Fibroblast of skin of back (primary cell): ENCODE measurements at places on chromosomes 7 and 10.

DNA sequence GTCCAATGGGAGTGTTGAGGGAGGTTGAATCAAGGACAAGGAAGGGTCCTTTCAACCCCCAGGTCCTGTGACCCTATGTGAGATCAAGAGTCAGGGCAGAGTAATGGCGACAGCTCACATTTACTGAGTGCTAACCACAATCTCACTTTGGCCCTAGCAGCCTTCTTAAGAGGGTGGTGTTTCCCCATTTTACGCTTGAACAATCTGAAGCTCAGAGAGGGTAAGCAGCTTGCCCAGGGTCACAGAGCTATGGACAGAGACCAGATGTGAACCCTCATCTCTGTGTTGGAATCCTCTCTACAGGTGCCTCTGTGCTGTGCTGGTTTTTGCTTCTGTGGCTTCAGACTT is 102.0 kb downstream of the GRK5 start:
- no peak for DNase-seq

DNA sequence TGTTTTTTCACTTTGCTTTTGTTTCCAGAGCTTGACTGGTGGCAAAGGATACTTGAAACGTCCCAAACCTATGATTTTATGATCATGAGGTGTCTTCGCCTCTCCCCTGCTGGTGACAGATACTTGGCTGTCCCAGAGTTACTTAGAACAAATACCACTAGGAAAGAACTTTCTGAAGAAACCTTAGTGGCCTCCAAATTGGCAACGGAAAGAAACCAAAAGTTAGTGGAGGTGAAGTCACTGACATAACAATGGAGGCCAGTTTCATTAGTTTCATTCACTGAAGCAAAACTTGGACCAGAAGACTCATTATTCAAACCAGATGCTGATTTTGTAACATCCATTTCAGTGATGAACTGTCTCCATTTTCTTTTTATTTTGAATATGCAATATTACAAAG is 68.6 kb downstream of the JAZF1 start:
- DNase-seq = no peak

- DNase-seq = peak; percentile 71
Observed at GRCh38 chr10:72564596-72564995, 61.3 kb downstream of the MICU1 start.

DNA sequence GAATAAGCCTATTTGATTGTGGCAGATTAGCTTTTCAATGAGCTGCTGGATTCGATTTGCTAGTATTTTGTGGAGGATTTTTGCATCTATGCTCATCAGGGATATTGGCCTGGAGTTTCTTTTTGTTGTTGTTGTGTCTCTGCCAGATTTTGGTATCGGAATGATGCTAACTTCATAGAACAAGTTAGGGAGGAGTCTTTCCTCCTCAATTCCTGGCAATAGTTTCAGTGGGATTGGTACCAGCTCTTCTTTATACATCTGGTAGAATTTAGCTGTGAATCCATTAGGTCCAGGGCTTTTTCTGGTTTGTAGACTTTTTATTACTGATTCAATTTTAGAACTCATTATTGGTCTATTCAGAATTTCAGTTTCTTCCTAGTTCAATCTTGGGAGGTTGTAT is 43.4 kb upstream of the KLF14 start:
- DNase-seq = no peak

DNA sequence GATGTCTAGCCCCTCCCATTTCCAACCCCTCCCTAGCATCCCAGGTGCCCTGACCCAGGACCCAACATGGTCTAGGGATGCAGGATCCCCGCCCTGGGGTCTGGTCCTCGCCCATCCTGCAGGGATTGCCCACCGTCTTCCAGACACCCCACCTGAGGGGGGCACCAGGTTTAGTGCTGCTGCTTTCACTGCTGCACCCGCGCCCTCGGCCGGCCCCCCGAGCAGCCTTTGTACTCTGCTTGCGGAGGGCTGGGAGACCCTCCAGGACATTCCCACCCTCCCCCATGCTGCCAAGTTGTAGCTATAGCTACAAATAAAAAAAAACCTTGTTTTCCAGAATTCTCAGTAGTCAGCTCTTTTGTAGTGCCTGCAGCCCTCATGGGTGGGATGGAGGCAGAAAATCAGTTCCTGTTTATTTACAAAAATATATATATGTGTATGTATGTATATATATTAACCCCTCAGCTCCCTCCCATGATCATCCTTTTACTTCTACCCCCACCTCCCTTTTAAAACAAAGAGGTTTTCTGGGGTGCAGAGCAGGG is 9.7 kb downstream of the ZYX start:
- no peak for DNase-seq

DNA sequence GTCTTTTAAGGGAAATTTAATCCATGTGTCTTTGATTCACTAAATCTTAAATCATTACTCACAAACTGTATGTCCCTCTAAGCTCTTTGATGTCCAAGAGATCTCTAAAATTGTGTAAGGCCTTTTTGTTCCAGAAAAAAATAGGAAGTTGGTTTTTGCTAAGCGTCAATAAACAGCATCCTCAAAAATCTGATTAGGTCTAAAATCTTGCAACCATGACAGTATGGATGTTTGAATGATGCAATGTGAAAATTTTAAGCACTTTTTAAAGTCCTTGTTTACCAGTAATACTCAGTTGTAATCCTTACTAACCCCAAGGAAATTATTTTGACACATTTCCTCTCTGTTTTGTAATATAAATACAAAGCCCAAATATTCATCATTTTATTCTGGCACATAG is 6.8 kb downstream of the MET start:
- no peak for DNase-seq

GRCh38 chr7:157851501-157852067 is 514.8 kb downstream of the DNAJB6 start:
- peak; percentile 5 for DNase-seq

- DNase-seq = peak; percentile 31
Observed at GRCh38 chr10:16809074-16809718, 8.0 kb downstream of the RSU1 start.

DNA sequence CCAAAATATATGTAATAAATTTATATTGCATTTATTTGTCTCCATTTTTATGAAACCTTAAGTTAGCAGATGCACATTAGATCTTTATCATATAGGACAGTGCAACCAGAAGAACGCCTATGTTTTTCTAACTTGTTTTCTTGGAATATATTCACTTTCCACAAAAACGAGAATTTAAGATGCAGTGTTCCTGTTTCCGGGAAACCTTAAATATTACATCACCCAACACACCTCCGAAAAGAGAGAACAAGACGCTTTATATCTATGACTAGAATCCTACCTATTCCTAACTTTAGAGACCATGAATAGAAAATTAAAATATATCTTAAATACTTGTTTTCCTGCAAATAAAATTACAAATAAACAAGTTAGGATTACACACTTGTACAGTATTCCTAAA is 1.9 kb downstream of the EZH2 start:
- no peak for DNase-seq

DNA sequence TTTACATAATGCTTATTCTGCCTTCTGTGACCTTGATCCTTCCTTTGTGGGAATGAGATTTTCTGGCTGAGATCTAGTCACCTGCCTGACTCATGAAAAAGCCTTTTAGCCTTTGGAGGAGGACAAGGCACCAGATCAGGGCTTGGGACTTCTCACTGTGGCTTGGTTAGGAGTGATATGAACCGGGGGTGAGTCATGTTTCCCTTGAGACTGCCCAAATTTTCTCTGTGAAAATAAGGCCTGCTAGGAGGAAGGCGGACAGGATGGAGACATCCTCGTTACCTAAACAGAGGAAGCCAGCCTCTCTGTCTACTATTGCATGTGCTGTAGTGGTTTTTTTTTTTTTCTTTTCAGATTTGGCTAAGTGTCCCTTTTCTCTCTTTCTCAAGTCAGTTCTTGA is 57.8 kb downstream of the EVX1 start:
- no peak for DNase-seq

- DNase-seq = no peak
Observed at GRCh38 chr7:128120116-128120515, 88.9 kb upstream of the LRRC4 start.

DNA sequence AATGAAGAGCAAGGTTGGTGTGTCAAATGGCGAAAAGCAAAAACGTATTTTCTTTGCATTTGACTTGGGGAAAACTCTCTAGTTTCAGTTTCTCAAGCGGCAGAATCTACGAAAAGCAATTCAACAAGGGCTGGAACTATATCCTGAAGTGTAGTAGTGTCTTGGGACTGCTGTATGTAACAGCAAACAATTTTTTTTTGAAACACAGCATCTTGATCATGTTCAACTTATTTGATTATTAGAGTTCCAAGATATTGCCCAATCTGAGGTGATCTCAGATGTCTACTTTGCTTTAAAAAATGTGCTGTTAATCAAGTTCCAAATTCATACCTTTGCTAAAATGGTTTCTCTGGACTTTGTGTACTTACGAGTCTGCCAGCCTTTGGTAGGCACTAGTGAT is 120.6 kb downstream of the ZWINT start:
- no peak for DNase-seq

DNA sequence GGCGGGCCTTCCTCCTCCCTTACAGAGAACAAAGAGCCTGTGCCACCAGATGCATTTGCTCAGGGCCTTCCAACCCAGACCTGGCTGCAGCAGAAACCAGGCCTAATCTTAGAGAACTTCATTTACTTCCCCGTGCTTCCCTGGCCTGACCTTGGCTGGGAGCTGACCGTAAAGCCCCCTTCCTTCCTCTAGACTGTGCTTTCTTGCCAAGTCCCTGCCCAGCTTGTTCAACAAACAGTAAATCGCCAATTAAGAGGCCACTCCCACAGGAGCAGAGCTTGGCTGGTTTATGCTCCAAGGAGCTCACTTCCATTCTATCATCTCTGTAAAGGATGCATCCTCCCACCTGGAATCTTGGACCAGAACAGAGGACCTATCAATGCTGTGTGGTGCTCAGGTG is 110.9 kb downstream of the COL13A1 start:
- DNase-seq = no peak

- DNase-seq = no peak
Observed at GRCh38 chr7:44294325-44295069, 30.9 kb downstream of the CAMK2B start.

- no peak for DNase-seq
Observed at GRCh38 chr10:7372504-7372903, 38.3 kb downstream of the SFMBT2 start.
